Stimulated activated CD4-positive, alpha-beta T cell treated with anti-CD3 and anti-CD28 coated beads, Interleukin-12 subunit alpha, Interleukin-12 subunit beta, amount 100 ng/mL, for 4 hours (primary cell): ENCODE measurements at places on chromosomes 2 and 18.

- no peak for DNase-seq
Observed at GRCh38 chr18:70641156-70641775, 352.4 kb downstream of the SOCS6 start.

DNA sequence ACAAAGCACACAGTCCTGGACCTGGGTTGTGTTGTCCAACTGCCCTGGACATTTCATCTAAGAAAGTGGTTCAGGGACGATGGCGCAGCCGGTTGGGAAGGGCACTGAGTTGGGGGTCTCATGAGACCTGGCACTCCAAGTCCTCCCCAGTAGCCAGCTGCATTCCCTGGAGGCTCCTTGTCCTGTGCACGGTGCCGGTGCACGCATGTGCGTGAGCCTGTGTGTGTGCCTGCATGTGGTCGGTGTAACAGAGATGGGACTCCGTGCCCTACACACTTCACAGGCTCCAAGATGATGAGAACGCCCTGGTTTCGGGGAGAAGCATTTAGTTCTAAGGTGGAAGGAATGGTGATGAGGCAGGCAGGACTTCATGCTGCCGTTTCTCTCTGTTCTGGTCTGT lies 124.9 kb upstream of the PXDN start:
- no peak for DNase-seq

DNA sequence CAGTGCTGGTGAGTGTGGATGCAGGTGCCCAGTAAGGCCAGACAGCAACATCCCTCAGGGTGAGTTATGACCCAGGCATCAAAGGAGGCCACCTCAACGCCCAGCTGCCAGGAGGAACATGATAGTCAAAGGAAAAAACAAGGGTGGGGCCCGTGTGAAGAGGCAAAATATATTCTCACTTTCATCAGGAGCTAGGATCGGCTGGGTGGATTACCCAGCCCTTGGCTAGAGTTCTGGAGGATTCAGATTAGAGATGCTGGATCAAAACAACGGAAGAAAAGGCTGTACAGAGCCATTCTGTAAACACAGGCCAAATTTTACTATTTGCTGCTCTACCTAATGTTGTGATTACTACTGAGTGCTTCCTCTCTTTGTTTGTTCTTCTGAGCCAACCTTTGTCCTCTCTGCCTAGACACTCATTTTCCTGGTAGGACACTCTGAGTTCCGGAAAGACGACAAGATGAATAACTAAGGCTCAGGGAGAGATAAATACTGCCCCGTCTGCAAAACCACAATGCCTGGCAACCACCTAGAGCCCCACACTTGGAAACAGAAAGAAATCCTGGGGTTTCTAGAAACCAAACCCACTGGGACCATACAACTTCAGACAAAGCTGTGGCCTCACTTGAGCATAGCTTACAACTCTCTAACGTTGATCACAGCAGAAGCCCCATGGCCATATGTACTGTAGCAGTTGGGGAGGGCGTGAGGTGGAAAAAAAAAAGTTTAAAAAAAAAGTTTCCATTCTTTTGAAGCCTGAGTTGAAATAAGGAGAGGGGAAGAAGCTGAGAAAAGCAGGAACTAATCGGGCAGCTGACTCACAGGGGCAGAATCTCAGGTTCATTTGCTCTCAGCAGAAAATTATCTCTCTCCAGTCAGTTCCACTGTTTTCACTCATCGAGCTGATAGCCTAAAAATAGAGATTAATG lies 17.8 kb upstream of the PMAIP1 start:
- DNase-seq = no peak

GRCh38 chr2:189261431-189261841 lies 81.9 kb upstream of the COL5A2 start:
- DNase-seq = no peak

- DNase-seq = no peak
Observed at GRCh38 chr2:88549616-88550292, 77.5 kb downstream of the EIF2AK3 start.
